Stimulated activated CD8-positive, alpha-beta memory T cell treated with anti-CD3 and anti-CD28 coated beads, Interleukin-12 subunit alpha, Interleukin-12 subunit beta, amount 100 ng/mL, for 1 hour (primary cell): ENCODE measurements at places on chromosomes 11 and 22.

DNA sequence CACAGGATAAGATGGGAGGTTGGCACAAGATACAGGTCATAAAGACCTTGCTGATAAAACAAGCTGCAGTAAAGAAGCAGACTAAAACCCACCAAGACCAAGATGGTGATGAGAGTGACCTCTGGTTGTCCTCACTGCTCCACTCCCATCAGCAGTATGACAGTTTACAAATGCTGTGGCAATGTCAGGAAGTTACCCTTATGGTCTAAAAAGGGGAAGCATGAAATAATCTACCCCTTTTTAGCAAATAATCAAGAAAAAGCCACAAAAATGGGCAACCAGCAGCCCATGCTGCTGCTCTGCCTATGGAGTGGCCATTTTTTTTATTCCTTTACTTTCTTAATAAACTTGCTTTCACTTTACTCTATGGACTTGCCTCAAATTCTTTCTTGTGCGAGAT lies 8.7 kb upstream of the PIWIL4 start:
- DNase-seq, result no peak

DNA sequence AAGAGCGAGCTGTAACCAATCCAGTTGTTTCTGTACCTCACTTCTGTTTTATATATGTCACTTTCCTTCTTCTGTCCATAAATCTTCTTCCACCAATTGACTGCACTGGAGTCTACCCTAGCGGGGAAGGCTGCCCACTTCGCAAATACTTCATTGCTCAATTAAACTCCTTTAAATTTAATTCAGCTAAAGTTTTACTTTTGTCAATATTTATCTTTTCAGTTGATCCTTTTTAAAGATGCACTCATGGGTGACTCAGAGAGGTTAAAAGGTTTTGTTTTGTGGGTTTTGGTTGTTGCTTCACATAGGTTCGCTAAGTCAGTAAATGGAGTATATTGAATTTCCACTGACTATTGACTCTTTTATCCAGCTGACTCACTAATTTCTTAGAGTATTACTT lies 597.2 kb downstream of the DLG2 start:
- no peak for DNase-seq

DNA sequence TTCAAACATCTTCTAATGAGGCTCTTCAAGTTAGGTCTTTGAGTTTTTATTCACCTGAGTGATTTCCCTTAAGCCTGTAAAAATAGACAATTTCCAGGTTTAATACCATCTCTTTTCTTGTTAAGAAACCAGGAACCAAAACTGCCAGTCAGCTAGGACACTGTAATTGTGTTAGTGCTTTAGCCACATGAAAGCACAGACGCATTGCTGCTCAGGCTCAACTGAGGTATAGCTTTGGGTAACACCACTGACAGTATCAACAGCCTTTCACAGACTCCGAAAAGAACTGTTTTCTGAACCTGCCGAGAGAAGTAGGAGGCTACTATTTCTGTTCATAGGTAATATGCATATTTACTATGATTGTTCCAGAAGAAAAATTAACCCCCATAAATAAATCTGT lies 768.7 kb downstream of the ETS1 start:
- no peak for DNase-seq

GRCh38 chr22:36282328-36282831 lies 29.4 kb downstream of the APOL1 start:
- DNase-seq, result no peak

DNA sequence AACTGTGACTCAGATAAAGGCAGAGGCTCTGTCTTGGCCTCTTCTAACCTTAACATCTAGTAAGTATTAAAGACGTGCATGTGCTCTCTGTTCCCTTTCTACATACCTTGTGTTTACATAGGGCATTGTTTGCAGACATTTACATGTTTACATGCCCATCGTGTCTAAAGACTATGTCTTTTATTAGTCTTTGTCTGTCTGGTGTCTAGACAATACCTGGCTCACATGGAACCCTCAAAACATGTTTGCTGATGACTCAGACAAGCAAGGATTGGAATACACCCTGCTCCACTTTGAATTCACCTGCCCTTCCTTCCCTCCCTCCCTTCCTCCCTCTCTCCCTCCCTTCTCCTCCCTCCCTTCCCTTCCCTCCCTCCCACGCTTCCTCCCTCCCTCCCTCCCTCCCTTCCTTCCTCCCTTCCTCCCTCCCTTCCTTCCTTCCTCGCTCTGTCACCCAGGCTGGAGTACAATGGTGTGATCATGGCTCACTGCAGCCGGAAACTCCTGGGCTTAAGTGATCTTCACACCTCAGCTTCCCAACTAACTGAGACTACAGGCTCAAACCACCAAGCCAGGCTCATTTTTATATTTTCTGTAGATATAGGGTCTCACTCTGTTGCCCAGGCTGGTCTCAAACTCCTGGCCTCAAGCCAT lies 23.7 kb upstream of the SORL1-AS1 start:
- DNase-seq, result no peak

DNA sequence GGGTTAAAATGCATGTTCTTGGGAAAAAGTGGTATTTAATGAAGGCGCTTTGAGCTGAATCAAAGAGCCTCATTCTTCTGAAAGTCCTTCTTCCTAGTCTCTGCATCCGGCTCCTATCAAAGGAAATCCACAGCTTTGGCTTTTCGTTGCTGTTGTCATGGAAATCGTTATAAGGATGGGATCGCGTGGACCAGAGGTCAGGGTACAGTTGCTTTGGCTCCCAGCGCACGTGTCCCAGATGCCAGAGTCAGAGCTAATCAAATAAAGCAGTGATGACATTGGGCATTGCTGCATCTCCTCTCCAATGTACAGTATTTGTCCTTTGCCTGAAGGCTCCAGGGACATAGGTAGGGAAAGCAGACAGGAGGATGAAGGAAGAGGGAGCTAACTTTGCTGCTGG lies 181.9 kb downstream of the MYO18B start:
- no peak for DNase-seq

DNA sequence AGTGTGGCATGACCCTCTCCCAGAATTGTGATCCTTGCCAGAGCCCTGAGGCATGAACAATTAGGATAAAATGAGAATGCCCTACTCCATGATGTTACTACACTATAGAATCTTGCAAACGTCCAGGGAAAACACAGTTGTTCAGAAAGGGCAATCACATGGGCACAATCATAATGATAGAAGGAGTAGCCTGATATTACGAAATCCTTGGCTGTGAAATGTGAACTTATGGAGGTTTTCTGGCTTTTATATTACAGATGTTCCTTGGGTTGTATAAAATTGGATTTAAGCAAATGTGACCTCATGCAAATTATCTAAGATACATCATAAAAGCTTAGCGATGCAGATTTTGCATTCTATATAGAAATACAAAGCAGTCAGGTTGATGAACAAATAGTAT lies 29.4 kb upstream of the TPH1 start:
- DNase-seq, result no peak

DNA sequence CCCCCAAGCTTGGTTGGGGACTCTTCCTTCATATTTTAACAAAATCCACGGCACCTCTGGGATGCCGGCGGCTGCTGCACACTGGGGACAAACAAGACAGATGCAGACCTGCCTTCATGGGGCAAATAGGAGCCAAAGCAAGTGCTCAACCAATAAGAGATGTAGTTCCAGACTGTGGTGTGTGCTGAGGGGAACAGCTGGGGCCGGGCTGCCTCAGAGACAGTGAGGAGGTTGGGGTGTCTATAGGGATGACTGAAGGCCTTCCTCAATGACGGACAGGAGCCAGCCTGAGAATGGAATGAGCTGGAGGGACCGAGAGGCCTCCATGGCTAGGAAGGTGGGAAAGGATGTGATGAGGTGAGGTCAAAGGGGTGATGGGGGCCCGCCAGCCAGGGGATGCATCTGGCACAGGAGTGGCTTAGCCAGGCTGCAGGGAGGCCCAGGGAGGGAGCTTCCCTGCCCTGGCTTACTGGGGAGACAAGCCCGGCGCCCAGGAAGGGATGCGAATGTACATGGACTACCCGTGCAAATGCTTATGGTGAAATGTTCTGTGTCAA lies 10.3 kb upstream of the CTSD start:
- no peak for DNase-seq

GRCh38 chr11:26843539-26843938 lies 121.7 kb upstream of the SLC5A12 start:
- DNase-seq, result no peak

DNA sequence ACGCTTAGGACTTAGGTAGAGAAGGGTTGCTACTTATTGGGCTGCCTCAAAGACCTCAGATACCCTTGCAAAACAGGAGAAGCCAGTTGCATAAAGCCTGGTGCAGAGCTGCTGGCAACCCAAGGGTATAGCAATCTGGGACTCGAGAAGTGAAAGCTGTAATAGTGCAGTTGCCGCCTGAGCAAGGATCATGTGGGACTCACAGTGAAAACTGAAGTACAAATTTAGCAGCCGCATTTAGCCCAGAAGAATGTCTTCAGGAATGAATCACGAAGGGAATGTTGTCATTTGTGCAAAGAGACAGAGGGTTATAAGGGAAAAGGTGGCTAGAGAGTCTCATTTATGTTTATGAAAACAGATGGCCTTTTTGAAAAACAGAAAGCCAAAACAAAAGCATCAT lies 267.2 kb downstream of the TENM4 start:
- no peak for DNase-seq

DNA sequence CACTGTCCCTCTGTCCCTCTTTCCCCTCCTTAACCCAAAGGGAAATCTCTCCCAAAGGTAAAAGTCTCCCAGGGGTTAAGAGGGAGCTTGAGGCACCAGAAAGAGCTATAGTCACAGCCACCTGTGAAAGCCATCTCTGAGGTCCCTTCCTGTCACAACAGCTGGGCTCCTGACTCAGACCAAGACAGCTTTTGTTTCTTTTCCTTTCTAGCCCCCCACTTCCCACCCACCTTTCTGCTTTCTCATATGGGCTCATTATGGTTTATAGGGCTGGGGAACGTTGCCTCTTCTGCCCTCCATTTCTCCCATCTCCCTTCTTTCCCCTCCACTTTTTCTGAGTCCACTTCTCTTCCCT lies 19.1 kb downstream of the MIF start:
- no peak for DNase-seq

DNA sequence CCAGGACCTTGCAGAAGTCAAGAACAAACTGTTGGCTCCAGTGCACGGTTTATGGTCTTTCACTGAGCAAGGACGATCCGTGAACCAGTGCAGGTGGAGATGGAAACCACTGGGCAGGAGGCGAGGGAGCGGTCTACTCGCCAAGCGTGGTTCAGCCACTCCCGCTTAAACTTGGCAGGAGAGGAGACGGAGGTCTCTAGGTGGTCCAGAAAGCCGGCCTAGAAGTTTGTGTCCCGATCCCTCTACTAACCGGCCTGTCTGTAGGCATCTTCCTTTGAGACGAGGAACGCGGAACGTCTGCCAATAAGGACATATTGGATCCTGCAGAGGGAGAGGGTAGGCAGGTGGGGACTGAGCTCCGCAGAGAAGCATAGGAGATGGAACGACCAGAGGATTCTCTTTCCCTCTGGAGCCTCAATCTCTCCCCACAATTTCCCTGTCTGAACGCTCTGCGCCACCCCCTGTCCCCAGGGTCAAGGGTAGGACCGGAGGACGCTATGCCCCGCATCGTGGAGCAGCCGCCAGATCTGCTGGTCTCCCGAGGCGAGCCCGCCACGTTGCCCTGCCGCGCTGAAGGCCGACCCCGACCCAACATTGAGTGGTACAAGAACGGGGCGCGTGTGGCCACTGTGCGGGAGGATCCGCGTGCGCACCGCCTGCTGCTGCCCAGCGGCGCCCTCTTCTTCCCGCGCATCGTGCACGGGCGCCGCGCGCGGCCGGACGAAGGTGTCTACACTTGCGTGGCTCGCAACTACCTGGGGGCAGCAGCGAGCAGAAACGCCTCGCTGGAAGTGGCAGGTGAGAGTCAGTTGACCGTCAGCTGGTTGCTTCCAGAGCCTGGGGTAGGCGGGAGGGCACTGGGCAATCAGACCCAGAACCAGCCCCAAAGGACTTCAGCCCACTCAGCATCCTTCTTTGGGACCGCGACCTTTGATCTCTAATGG lies 3.4 kb downstream of the ROBO3 start:
- no peak for DNase-seq

GRCh38 chr11:32414925-32415324 lies 20.4 kb downstream of the WT1 start:
- no peak for DNase-seq

GRCh38 chr22:47192651-47193437 lies 430.4 kb downstream of the TBC1D22A start:
- no peak for DNase-seq

- no peak for DNase-seq
Measured at GRCh38 chr11:95522874-95523273, 266.7 kb downstream of the FAM76B start.

GRCh38 chr11:3833449-3833848 lies 7.3 kb downstream of the RHOG start:
- no peak for DNase-seq

DNA sequence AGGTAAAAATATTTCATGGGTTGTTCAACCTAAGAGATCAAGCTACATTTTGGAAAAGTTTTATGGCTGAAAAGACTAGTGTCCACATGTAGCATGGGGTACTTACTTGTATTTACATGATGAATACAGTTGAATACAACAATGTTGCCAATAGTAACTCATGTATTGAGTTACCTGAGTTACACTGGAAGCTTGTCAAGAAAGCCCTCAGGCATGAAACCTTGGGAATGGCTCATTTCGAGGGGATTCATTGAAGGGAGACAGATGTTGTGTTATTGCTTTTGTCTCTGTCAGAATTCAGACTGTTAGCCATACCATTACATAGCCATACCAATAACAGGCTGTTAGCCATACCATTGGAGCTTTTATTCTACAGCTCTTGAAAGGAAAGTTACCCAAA lies 9.2 kb downstream of the OR51F2 start:
- no peak for DNase-seq

DNA sequence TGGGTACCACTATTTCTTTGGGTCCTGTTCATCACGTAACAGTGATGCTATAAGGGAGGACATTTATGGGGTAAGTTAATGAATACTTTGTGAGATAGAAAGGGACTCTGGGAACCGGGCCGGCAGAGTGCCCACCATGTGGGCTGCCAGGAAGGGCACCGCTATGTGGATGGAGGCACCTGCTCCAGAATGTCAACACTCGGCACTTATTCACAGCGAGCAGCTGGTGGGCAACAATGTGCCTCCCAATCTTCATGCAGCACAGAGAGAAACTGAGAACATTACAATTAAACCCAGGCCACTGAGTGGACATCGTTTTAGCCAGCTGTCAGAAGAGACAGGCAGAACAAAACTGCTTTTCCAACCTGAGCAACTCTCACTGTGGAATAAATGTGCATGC lies 15.8 kb upstream of the ELFN2 start:
- no peak for DNase-seq

DNA sequence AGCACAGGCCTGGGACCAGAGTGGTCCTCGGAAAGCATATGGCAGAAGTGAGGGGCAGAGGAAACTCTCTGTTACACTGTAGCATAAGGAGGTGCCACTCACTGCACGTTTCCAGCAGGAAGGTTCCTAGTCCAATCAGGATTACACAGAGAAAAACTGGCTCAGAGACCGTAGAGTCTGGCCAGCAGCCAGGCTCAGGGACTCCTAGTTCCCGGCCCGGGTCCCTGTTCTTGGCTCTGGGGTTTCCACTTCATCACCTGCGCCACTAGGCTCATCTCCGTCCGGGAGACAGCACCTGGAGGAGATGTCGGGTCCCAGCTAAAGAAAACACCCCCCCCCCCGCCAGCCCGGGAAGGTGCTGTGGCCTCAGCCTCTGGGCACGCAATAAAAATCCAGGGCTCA lies 1.1 kb downstream of the TTLL12 start:
- no peak for DNase-seq
